ENCODE measurements at places on chromosomes 16 and 17. TPM values are rescaled to one million over a fixed set of nuclear protein-coding genes. Genes with fewer than 3 reads are reported as not detected.

GRCh38 chr16:81035975-81036750, 521 bp downstream of the ATMIN start:
- peak; percentile 54 for DNase-seq

- peak; percentile 75 for DNase-seq
Observed at GRCh38 chr17:48610282-48611211, at the start of gene HOXB7. Gene HOXB7 (minus strand): TSS chr17:48611017. CDS start chr17:48610918, 99 bp downstream.

DNA sequence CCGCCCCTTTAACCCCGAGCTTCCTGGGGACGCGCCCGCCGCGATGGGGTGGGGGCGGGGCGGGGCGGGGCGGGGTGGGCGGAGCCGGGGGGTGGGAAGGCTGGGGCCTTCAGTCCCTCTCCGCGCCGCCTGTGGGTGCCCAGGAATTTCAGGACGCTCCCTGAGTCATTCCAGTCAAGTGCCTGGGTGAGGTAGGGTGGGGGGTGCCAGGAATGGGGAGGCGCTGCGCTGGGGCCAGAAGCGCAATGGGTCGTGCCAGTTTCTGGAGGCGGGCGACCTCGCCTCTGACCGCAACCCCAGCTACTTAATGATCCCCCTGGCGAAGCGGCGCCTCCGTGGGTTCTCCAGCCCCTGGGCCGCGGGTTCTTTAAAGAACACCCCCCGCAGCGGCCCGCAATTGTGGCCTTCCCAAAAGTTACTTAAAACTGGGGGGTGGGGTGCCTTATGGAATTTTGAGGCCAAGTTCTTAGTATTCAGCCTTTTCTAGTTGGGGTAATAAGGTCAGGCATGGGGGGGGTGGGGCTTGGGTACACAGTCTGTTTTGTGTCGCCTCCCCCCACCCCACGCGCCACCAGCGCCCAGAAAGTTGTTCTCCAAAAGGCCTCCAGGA, 826 bp upstream of the GSE1 start:
- peak; percentile 88 for DNase-seq

DNA sequence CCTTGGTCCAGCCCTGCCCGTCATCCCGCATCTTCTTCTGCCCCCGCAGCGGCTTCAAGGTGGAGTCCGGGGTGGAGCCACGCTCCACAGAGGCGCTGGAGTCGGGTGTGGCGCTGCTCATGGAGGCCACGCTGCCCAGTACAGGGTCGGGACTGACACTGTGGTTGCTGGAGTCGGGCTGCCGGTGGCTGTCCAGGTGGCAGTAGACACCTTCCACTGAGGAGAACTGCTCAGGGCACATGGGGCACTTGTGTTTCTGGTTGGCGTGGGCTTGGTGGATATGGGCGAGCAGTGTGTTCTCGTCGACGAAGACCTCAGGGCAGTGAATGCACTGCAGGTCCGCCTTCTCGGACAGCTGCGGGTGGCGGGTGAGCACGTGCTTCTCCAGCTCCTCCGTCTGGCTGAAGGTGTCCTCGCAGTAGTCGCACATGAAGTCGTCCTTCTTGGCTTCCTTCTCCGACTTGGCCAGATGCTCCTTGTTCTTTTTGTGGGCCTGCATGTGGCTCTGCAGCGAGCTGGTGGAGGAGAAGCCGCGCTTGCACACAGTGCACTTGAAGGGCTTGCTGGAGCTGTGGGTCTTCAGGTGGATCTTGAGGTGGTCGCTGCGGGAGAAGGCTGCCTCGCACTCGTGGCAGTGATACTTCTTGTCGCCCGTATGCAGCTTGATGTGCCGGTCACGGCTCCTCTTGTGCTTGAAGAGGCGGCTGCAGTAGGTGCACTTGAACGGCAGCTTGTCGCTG, 217.8 kb downstream of the ZNF423 start:
- DNase-seq: no peak

KRT28 gene
- not detected for total RNA-seq

KCNG4 gene
- not detected for total RNA-seq

All from left ventricle myocardium superior (tissue), 1 donor.